ENCODE measurements at places on chromosomes 7 and 10.

- DNase-seq = no peak
Observed at GRCh38 chr7:108985037-108985436, 415.4 kb downstream of the DNAJB9 start.

GRCh38 chr10:63539377-63539776 is 18.2 kb downstream of the REEP3 start:
- DNase-seq = no peak

GRCh38 chr7:77329466-77330168 is 86.5 kb downstream of the GSAP start:
- DNase-seq = no peak

DNA sequence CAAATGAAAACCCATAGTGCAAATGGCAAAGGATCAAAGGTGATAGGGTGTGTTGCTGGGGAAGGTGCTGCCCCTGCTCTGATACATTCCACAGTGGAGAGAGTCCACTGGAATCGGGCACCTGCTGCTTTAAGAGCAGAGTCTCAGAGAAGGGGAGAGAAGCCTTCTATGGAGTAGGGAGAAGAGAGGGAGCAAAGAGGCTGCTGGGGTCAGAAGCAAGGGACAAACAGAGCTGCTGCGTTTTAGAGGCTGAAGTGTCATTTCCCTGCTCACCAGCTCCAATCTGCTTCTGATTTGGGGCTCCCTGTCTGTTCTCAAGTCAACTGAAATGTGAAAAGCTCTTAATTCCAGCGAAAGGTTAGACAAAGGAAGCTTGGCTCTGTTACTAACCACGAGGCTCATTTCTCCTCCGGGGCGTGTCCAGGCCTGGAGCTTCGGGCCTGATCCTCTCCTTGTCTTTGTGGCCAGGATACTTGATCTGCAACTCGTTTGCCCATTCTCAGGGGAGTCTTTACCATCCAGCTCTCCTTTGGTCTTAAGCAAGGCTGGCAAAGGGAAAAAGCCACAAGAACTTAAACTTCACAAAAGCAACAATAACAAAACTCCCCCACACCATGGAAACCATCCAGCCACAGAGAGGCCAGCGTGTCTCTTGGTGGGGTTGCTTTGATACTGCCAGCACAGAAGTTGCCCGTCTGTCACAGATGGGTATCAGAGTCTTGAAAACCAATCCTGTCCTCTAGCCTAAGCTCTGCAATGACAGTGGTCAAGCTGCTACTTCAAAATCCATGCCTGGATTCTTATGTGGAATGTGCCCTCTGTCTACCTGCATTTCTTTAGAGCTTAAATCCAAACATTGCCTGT is 692.6 kb downstream of the SUGCT start:
- no peak for DNase-seq

GRCh38 chr7:105470846-105471245 is 51.2 kb downstream of the PUS7 start:
- no peak for DNase-seq
